ENCODE measurements at places on chromosomes 6 and 20. TPM values are rescaled to one million over a fixed set of nuclear protein-coding genes. Genes with fewer than 3 reads are reported as not detected.

SERPINB1 gene
- total RNA-seq = 82.3 TPM

ZSCAN12 gene
- 11.2 TPM for total RNA-seq

DNA sequence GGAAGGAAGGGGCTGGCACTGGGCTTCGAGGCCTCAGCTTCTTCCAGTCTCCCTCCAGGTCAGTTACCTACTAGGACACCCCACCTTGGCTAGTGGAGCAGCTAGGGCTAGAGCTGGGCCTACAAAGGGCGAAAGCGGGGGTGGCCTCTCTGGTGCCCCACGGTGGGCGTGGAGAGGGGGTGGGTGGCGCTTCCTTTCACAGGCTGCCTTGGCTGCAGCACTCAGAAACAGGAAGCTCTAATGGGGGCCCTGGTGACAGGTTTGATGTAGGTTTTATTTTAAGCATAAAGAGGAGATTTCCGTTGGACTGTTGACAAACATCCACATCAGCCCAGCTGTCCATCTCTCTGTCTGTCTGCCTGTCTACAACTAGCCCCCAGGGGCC lies 13.4 kb downstream of the FAM110A start:
- DNase-seq = no peak

- no peak for DNase-seq
Measured at GRCh38 chr6:157519255-157520116, 138.5 kb downstream of the ZDHHC14 start.

DNA sequence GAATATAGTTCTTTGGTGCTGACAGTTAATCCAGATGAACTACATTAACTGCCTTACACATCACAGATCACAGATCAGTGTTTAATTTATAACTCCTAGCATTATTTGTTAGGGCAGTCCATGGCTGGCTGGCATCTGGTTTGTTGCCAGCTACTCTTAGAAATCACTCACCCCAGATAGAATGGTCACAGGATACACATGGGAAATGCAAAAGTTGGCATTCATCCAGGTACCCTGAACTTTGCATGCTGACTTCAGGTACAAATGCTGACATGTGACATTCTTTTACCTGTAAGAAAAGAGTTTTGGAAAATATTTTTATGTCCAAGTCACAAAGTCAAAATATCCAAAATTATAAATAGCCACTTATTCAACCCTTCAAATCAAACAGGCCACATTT lies 20.2 kb downstream of the FBXL4 start:
- DNase-seq = no peak

DNA sequence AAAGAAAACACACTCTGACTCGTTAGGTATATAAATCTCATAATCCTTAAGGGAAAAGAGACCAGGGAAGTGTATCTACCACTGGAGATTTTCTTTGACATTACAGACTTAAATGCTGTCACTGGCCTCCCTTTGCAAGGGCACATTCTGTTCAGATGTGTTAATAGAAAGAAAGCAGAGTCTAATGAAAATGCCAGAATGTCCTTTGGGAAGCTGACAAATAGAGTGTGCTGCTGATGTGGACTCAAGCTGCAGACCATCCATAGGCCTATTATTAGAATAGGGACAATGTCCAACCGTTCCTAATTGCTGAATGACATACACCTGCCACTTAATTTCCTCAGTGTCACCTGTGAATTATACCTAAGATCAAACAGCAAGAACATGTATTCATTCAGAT lies 41.2 kb downstream of the SLC35D3 start:
- no peak for DNase-seq

- DNase-seq = no peak
Measured at GRCh38 chr6:67459556-67459955, 1175.5 kb upstream of the ADGRB3 start.

Measured in PC-9 (cell line).